ENCODE measurements at places on chromosomes 5 and 9.

GRCh38 chr9:4489919-4490704 lies at the start of gene SLC1A1:
Gene SLC1A1, plus strand, starts transcription at chr9:4490468. Its CDS starts 212 bp downstream, at chr9:4490680.
- no peak for DNase-seq

DNA sequence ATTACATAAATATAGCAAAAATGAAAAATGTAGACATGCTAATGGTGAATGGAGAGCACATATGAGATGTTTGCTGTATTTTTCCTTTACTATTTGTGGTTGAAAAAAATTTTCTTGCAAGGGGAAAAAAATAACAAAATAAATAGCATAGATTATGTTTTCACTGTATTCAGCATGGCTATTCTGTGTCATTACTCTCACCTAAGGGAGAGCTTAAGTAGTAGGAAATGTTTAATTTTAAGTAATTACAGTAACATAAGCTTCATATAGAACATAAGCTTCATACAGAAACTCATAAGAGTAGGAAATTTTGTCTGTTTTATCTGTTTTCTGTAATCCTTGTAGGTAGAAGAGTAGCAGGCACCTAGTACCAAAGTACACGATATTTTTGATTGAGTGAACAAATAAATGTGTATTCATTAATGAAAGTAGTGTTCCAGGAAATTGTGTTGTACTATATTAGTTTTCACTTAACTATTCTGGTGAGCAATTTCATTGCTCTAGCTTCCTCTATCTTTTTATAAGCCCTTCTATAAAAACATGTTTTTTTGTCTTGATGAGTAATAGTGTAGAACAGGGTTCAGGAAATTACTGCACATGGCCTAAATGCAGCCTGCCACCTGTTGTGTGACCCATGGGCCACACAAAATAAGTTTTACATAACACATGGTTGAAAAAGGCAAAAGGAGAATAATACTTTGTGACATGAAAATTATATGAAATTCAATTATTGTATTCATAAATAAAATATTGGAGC lies 1025.0 kb upstream of the CDH10 start:
- DNase-seq = no peak

GRCh38 chr5:95102687-95103086 lies 182.2 kb downstream of the MCTP1 start:
- no peak for DNase-seq

- no peak for DNase-seq
Observed at GRCh38 chr5:143923634-143924266, 111.8 kb downstream of the HMHB1 start.

- no peak for DNase-seq
Observed at GRCh38 chr5:147348046-147348445, 113.2 kb downstream of the STK32A start.
